Pons (tissue), 1 donor: ENCODE measurements at places on chromosomes 6 and 20.

DNA sequence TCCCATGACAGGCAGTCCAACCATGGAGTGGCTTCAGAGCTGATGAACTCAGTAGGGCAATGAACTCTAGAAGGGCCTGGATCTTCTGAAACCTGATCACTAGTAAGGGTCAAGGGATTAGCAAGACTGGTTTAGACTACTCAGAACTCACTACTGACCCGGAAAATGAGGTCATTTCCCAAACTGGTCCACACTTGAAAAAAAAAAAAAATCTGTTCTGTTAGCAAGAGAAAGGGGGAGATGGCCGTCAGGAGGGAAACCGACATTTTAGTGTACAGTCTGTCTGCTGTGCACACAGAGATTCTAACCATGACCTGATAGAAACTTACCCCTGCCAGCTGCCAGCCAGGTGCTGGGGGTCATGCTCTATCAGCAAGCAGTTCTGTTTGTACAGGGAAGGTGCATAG lies 262.4 kb upstream of the AGPAT4 start:
- DNase-seq: no peak

- DNase-seq: no peak
Measured at GRCh38 chr20:45840700-45841198, 7.2 kb downstream of the SNX21 start.

- DNase-seq: no peak
Measured at GRCh38 chr6:40410821-40411220, 176.3 kb downstream of the LRFN2 start.

DNA sequence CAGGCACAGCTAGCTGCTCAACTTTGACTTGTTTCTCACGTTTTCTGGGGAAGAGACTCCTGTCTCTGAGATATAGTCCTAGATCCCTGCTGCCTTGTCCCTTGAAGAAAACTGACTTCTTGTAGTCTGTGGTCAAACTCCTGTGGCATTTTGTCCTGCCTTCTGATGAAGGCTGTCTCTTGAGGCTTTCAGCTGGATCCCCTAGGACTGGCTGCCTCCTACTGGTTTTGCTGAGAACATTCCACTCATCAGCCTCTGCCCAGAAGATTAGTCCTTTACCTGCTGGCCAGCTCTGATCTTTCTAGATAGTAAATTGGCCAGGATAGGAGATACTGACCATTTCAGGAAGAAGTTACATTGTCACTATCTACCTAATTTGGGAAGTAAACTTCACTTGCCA lies 71.9 kb upstream of the CNR1 start:
- DNase-seq: peak; percentile 18

DNA sequence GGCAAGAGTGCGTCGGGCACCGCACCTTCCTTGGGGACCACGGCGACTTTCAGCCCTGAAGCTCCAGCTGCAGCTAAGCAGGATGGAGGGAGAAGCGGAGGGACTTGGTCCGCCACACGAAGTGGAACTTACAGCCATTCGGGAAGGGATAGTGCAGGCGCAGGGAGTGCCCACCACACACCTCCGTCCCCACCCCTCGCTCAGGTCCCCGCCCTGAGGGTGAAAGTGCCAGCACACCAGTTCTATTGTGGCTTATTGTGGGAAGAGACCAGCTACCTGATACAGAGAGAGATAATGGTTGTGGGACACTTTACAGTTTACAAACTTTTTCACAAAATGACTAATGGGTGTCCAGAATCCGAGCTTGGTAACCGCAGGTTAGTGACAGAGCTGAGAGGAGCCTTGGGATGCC lies 76.1 kb downstream of the IRF4 start:
- no peak for DNase-seq

GRCh38 chr6:111211411-111212030 lies 124.2 kb downstream of the SLC16A10 start:
- DNase-seq: no peak

- no peak for DNase-seq
Measured at GRCh38 chr6:138456401-138456790, 42.9 kb downstream of the NHSL1 start.
